Endothelial cell of umbilical vein (primary cell): ENCODE measurements at places on chromosomes 2 and 18. TPM values are rescaled to one million over a fixed set of nuclear protein-coding genes. Genes with fewer than 3 reads are reported as not detected.
A peak's percentile ranks its signal among the peaks of the same experiment; 100 is the strongest.

- no peak for DNase-seq
These were observed 292.5 kb downstream of the TNS1 start for GRCh38 chr2:217710211-217710765.

Gene ZAP70
- not detected in 2 replicates for total RNA-seq

DNA sequence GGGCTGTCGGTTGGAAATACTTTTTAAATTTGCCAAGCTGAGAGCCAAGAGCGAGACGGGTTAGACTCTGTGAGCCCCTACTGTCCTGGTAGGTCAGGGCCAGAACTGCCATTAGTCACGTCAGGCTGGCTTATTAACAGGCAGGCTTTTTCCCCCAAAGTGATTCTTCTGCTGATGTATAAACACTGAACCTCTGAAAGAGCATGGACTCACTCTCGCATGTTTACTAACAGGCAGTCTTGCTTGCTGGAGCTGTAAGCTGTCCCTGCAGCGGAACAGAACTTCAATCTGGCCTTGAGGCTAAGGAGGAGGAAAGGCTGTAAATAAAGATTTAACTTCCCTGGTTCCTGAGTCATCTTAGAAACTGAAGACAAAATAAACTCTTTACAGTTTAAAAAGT is 288.4 kb downstream of the PIEZO2 start:
- no peak for DNase-seq

DNA sequence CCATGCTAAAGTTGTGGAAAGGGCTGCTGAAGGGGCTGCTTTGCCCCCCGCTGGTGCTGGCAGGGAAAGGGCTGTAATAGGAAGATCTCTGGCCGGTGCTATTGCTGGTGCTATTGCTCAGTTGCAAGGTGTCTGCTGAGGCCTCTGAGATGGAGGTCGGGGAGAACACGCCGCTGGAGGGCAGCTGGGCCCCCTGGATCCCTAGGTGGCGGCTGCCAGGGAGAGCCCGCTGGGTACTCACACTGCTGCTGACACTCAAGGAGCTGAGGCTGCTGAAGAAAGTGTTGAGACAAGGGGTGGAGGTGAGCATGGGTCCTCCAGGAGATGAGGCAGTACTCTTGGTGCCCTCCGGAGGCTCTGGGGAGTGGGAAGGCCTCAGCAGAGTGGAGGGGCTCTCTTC is 4.2 kb downstream of the FOXI3 start:
- no peak for DNase-seq

Gene CABLES1
- 55.0 and 71.1 TPM in 2 replicates for total RNA-seq

DNA sequence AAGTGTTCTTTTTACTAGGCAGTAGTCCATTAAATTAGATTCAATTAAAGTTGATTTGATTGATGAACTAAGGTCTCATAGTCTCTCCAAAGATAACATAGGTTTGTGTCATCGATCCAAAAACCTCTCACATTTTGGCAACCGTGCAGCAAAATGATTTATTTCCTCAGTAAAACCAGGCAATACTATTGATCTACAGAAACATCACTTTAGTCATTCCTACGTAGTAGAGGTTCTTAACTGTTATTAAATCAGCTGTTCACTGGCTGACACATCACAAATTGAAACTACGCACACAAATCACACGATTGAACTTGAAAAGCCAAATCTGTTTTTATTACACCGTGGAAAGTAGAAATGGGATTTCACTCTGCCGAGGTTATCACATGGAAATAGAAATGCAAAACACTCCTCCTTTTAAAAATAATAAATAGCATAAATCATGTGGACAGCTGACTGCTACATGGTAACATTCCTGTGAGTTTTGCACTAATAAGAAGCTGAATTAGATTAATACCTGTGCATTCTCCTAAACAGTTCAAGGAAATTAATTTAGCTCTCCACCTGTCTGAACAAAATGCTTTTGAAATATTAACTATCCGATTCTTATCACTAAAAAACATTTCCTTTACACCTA is 262.5 kb downstream of the CDH20 start:
- DNase-seq: peak; percentile 55

DNA sequence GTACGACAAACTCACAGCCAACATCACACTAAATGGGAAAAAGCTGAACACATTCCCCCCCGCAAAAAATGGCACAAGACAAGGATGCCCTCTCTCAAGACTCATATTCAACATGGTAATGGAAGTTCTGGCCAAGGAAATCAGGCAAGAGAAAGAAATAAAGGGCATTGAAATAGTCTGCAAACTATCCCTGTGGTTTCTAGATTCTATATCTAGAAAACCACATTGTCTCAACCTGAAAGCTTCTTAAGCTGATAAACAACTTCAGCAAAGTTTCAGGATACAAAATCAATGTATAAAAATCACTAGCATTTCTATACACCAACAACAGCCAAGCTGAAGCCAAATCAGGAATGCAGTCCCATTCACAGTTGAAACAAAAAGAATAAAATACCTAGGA is 294.6 kb upstream of the CYP26B1 start:
- no peak for DNase-seq

DNA sequence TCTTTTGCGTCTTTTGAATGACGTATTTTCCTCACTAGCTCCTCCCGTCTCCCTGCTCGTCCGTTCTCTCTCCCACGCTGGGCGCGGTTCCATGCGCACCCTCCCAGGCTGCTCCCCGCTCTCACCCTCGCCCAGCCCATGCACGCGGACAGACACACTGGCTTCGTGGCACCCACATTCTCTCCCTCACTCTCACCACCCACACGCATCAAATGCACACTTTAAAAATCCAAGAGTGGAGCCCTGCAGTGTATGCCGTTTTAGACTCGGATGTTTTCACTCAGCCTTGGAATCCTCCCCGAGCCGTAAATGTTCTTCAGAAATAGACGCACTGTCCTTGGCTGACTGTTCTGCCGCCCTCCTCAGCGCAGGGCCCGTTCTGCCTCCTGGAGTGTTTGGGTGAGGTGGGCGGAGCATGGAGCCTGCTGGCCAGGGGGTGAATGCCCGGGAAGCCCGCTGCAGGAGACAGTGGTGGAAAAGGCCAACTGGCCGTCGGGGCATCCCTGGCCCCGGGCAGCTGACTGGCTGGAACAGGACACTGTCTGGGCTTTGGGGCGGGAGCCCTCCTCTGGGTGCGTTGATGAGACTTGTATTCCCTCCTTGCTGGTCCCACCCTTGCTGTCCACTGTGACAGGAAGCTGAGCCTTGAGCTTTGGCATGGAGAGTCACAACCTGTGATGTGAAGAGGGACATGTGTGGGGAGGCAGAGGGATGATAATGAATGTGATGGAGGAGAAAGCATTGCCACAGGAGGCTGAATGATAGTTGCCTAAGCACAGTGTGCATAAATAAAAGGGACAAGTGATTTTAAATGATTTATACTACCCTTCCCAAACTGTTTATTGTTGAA is 35.4 kb upstream of the LYPD6B start:
- no peak for DNase-seq

Gene AFF3
- 0.07 and 0.16 TPM in 2 replicates for total RNA-seq

- no peak for DNase-seq
These were observed 178.6 kb upstream of the SALL3 start for GRCh38 chr18:78801011-78801410.

DNA sequence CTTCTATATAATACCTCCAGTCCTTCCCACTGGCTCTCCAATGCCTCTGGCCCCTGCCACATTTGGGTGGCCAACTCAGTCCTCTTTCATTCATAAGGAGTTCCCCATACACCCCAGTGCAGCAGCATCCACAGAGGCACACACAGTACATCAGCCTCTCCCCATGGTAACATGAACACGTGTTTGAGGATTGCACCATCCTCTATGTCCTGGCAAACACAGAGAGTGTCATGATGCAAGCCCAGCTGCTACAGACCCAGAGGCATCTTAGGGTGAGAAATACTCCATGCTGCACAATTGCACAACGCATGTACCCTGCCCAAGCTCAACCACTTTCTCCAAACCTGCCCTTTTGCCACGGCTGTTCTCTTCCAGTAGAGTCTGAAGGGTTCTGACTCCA is 11.5 kb downstream of the IGFBP5 start:
- no peak for DNase-seq

Gene MSGN1
- total RNA-seq: not detected in 2 replicates

- DNase-seq: no peak
These were observed 392.0 kb upstream of the NRP2 start for GRCh38 chr2:205290299-205290698.

Gene PDCD1
- total RNA-seq: not detected in 2 replicates

Gene ASB18
- total RNA-seq: not detected in 2 replicates

Gene RGPD4
- total RNA-seq: 0.09 TPM in 1 of 2 replicates, not detected in the other

GRCh38 chr2:165924946-165925345 is 28.6 kb downstream of the TTC21B start:
- no peak for DNase-seq

Gene CHRNG
- total RNA-seq: not detected in 2 replicates

Gene SCN9A
- total RNA-seq: 1.6 and 1.8 TPM in 2 replicates

Gene OTOS
- not detected in 2 replicates for total RNA-seq

DNA sequence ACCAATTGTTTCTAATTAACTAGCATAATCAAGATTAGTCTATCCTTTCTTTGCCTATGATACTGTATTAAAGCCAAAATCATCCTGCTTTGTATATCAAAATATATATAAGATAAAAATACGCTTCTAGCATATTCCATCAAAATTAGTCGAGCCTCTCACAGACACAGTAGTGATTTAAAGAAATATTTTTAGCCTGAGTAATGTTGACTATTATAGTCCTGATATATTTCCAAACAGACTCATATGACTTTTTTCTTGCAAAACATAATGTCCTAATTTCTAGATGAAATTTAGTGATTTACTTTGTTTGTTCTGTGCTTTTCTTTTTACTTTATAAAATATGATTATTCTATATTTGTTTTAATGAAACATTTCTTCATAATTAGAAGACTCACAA is 30.9 kb downstream of the FAP start:
- no peak for DNase-seq

DNA sequence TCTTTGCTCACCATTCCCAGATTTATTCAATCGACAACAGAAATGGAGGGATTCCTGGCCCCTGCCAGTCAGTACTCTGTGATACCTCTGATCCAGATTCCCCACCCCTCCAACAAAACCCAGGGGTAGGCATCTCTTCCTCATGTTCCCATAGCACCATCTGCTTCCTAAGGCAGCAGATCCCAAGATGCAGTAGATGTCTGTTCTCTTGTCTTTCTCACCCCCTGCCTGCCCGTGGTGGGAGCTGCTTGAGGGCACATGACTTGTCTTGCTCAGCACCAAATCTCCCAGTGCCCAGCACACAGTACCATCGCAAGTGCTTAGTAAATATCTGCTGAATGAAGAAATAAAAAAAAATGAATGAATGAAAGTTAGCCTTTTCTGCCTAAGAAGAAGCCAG is 98.2 kb downstream of the ZBTB7C start:
- no peak for DNase-seq

Gene CDH19
- total RNA-seq: not detected in 2 replicates

GRCh38 chr2:152825834-152826233 is 107.4 kb downstream of the ARL6IP6 start:
- DNase-seq: no peak

GRCh38 chr2:106582148-106583143 is 95.3 kb downstream of the CD8B2 start:
- DNase-seq: peak; percentile 74

Gene GALNT1
- total RNA-seq: 337 and 360 TPM in 2 replicates

- DNase-seq: no peak
These were observed 63.5 kb upstream of the ST3GAL5 start for GRCh38 chr2:85952196-85952734.

DNA sequence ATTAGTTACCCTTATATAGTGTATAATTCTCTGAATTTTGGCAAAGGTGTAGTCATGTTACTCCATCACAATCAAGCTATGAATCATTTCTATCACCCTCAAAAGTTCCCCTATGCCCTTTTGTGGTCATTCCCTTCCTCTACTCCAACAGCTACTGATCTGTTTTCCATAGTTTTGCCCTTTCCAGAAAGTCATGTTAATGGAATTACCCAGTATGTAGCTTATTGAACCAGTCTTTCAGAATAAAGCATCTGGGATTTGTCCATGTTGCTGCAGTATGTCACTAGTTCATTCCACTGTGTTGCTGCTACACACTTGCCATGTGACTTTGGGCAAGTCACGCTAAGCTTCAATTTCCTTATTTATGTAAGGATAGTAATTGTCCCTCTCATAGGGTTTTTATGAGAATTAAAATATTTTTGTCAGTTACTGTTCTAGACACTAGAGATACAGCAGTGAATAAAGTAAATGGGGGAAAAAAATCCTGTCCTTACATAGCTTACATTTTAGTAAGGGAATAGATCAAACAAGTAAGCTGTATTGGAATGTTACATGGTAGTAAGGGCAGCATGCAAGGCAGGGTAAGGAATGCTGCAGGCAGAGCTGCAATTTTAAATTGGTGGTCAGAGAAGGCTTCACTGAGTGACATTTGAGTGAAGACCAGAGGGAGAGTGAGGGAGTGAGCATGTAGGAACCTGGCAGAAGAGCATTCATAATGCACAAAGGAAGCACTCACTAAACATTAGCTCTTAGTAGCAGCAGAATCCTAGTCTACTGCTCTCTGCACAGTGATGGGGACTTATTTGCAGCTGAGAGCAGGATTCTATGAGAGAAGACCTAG is 80.3 kb upstream of the TSPYL6 start:
- DNase-seq: no peak

- no peak for DNase-seq
These were observed 236.3 kb upstream of the FSIP2 start for GRCh38 chr2:185502351-185502750.

Gene UGT1A3
- not detected in 2 replicates for total RNA-seq

Gene ARHGEF4
- not detected in 2 replicates for total RNA-seq

DNA sequence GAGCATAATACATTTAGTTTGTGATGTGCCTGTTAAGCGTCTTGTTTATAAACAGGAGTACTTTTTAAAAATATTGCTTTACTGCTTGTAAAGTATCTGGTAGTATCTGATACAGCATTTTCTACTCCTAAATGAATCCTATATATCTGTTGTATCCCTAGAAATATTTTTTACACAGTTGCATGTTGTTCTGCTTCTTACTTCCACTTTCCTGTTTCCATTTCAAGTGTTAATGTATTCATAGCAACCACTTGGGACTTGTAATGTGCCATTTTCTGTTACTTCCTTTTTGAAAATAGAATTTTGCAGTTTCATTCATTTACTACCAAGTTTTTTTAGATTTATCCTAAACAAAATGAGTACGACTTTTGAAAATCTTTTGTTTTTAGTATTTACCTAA is 24.9 kb downstream of the CCNT2 start:
- DNase-seq: no peak

GRCh38 chr2:6782517-6783237 is 83.0 kb downstream of the CMPK2 start:
- no peak for DNase-seq

Gene RTP5
- not detected in 2 replicates for total RNA-seq

- DNase-seq: peak; percentile 47
These were observed 26.6 kb downstream of the SPTBN1 start for GRCh38 chr2:54482715-54483114.

DNA sequence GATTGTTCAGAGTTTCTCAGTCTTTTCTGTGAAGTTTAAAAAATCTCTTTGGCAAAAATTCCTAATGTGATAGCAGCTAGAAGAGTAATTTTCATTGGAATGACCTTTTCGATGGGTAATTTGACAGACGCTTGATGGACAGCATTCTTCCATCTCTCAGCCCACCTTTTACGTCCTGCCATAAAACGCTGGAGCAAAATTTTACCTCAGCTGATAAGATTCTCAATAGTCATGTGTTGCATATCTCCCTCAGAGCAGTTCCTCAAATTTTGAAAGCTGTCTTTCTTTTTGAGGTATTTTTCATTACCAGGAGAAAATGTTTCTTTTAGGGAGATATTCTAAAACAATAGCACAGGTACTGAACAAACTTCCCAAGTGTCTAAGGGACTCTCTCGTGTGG is 441.4 kb downstream of the PARD3B start:
- DNase-seq: no peak

GRCh38 chr2:55732854-55733253 is 39.2 kb upstream of the PNPT1 start:
- no peak for DNase-seq

- peak; percentile 52 for DNase-seq
These were observed 188.2 kb downstream of the BCL2 start for GRCh38 chr18:63131106-63131958.
